ENCODE measurements at places on chromosomes 5 and 9. TPM values are rescaled to one million over a fixed set of nuclear protein-coding genes. Genes with fewer than 3 reads are reported as not detected.

DNA sequence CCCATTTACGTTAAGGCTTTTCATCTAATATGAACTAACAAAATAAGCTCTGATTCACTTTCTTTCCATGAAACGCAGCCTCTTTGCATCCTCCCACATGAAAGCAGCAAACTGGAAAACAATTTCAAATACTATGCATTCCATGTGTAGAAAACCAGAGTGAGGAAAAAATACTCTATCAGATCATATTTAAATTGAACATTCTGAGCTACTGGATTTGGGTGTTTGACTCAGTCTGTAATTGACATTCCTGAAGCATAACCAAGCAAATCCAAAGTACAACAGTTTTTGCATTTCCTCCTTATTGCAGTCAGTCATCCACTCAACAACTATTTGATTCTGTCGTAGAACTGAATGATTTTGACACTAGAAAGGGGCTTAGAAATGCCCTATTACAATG, 399.1 kb upstream of the NMUR2 start:
- no peak for DNase-seq

DNA sequence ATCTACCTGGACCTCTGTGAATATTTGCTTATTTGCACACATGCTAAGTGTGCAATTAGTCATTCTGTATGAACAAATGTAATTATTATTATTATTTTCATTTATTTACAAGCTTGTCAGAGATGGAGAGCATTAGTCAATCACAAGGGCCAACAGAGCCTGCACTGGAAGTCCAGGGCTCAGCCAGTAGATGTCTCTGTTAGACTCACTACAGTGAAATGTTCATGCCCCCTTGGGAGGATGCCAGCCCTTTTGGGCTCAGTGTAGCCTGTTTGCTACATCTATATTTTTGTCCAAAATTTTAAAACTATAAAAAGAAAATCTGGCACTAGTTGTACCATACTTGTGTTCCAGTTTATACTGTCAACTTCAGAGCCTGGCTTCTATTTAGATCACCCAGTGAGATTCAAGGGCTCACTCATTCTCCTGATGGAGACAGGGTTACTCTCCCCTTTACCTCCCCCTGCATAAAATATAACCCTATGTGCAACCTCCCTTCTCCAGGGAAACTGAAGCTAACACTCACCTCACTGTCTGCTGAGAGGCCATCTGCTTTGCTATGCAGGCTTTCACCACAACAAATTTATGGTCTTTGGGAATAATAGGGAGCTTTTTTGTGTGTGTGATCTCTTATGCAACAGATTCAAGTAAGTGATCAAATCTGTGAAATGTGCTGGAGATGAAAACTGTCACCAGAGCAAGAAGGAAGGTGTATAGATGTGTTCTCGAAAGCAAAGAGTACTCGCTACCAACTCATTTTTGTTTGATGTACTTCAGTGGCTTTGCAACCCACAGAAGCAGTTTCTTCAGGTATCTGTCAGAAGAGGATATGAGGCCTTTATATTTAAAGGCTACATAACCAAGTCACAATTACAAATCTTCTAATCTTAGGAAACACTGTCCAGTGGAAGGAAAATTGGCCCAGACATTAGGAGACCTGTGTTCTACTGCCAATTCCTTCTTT, 99.9 kb upstream of the TLE4 start:
- DNase-seq: peak; percentile 45

DNA sequence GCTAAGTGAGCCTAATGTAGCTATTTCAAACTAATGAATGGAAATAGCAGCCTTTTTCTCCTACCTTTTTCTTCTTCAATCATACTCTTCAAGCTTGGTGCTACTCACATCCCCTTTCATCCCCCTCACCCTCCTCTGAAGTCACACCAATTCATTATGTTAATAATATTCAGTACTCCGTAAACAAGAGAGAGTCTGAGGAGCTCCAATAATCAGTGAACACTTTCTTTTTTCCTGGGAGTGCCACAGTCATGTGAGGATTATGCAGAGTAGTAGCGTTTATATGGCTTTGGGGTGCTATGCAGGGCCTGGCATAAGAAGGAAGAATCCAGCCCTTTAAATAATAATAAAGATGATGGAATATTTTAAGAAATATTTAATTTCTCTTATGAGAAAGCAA, 354.3 kb upstream of the CTNND2 start:
- no peak for DNase-seq

- DNase-seq: no peak
Observed at GRCh38 chr5:57824047-57824446, 341.4 kb upstream of the ACTBL2 start.

- no peak for DNase-seq
Observed at GRCh38 chr5:73612799-73613198, 13.2 kb upstream of the ARHGEF28 start.

DNA sequence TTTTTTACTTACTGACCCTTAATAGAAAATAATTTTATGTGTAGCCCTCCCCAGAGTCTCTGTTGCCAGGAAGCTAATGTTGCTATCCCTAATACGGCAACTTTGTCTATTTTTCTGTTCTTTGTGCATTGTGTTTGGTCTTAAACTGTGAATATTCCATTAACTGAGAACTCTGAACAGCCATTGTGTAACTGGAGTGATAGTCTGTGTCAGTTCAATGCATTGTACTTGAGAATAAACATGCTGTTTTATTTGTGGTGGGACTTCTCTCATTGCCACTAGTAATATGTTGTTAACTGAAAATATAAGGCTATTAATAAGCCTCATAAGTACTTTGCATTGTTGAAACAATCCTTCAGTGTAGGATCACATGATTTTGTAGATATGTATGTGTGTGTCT, 278.3 kb upstream of the DMRT1 start:
- DNase-seq: no peak

DNA sequence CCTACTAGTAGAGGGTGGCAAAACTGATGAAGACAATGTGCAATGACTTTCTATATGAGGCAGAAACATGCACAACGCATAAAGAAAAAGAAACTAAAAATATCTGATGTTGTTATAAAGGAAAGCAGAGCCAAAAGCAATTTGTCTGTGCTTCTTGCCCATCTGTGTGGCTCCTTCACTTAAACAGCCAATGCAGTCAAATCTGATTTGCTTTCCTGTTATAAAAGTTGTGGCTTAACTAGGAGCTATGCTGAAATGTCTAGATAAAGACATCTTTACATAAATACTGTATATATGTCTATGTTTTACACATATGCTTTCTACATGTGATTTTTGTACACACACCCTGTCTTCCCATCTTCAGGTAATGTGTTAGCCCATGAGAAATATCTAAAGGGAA, 508.2 kb downstream of the CETN3 start:
- DNase-seq: no peak

DNA sequence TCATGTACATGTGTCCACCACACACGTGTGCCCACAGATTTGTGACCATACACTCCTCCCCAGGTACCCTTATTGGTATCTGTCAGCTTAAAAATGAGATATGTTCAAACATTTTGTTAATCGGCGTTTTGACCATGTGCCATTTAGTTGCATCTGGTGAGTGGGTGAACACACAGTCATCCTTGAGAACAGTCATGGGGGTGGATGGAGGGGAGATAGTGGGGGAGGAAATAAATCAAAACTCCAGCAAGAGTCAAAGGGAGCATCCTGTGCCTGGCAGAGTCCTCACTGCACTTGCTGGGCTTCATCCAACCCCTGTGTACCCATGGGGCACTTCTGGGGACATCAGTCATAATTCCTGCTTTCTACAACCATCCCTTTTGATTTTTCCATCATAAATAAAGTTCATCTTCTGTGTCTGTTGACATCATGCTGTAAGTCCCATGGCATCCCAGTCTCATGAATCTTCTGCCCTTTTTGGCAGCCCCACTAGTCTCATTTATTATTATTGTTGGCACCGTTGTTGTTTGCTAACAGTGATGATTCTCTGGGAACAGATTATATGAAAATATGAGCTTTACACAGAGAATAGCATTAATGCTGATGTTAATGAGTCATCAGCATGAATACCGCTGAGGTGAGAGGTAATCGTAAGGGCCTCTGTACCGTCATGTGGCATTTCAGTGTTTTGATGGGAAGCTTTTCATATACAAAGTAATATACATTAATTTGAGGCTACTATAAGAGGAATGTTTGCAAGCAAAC, 24.4 kb upstream of the CLK4 start:
- DNase-seq: no peak

DNA sequence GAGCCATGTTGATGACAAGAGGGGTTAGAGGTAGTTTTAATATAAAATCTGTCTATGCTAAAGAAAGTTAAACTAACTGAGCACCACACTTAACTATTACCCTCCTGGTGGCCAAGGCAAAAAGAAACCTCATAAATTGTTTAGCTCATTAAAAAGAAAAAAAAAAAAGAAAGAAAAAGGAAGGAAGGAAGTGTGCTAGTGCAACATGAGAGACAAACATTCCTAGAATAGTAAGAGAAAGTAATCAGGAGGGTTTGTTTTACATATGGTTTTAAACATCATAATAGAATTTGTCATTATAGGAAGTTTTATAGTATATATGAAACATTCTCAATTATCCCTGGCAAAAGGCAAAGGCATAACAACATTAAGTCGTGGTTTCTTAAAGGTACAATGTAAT, 152.3 kb downstream of the SNX18 start:
- no peak for DNase-seq

- DNase-seq: no peak
Observed at GRCh38 chr9:85224729-85225128, 517.0 kb downstream of the AGTPBP1 start.

GRCh38 chr9:28234894-28235277, 661.6 kb upstream of the C9orf72 start:
- DNase-seq: no peak

DNA sequence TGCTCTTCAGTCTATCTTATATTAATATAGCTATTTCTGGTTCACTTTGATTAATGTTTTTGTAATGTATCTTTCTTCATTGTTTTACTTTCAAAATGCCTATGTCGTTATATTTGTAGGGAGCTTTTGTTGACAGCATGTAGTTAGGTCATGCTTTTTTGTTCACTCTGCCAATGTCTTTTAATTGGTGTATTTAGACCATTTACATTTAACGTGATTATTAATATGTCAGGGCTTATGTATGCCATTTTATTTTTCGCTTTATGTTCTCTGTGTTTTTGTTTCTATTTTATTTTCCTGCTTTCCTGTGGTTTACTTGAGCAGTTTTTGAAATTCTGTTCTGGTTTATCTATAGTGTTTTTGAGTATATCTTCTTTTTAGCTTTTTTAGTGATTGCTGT, 10.8 kb downstream of the GARIN3 start:
- DNase-seq: no peak

DNA sequence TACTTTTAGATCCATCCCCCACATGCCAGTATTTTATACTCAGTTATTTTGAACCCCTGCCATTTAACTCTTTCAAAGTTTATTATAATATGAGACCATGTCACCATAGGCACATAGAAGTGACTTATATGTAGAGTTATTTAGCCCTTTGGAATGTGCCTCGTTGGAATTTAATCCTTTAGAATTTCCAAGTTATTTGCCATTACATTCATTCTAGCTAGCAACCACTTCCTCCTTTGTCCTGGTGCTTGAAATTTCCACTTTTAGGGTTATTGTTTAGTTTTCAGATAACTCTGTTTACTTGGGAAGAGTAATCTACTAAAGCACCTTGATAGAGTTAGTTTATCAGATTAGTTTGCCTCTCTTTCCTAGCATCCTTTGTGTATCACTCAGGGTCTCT, 82.8 kb upstream of the TLE1 start:
- no peak for DNase-seq

DNA sequence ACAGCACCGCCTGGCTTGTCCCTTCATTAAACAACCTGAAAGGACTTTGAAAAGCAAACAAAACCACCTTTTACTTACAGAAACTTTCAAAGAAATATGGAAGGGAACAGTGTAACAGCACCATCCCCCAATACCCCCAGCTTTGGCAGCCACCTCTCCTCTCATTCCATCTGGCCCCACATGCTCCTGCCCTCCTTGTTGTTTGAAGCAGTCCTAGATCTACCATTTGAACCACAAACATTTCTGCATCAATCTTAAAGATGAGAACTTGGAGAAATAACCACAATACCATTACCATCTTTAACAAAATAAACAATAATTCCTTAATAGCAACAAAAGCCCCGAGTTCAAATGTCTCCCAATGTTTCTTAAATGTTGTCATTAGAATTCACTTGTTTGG, 17.8 kb upstream of the COL15A1 start:
- no peak for DNase-seq

GRCh38 chr5:67405101-67405364, 208.4 kb upstream of the CD180 start:
- DNase-seq: no peak

GRCh38 chr5:111948092-111948841, 191.3 kb upstream of the NREP start:
- DNase-seq: no peak

- DNase-seq: no peak
Observed at GRCh38 chr5:174453690-174454089, 270.7 kb upstream of the MSX2 start.

DNA sequence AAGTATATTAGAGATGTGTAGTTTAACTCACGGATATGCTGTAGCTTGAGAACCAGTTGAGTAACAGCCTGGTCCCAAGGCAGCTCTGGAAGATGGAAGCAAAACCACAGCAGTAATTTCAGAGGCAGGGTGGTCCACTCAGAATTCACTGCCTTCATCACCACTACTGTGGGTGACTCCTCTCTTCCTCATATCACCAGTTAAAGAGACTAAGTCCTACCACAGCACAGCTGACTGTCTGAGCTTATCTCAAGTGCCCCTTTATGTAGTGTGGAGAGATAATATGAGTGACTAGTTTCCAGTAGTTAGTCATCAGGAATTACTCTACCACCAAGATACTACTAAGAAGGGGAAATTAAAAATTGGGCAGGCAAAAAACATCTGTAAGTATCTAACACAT, 1571.2 kb upstream of the C9orf72 start:
- DNase-seq: no peak

- DNase-seq: no peak
Observed at GRCh38 chr5:167802755-167803431, 488.6 kb upstream of the WWC1 start.

DNA sequence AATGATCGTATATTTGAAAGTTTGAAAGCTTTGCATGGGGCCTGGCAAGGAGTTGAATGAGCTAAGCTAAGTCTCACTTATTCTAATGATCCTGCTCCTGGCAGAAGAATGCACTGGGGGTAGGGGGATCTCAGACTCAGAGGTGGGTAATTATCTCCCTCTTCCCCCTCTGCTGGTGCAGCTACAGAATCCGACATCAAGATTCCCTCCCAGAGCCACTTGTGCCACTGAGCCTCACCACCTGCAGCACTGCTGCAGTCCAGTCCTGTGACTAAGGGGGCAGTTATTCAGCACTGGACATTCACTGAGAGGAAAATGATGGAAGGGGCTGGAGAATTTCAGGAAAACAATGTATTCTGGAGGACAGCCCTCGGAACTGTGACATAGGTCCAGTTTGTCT, 205.8 kb downstream of the DEPDC1B start:
- DNase-seq: no peak

DNA sequence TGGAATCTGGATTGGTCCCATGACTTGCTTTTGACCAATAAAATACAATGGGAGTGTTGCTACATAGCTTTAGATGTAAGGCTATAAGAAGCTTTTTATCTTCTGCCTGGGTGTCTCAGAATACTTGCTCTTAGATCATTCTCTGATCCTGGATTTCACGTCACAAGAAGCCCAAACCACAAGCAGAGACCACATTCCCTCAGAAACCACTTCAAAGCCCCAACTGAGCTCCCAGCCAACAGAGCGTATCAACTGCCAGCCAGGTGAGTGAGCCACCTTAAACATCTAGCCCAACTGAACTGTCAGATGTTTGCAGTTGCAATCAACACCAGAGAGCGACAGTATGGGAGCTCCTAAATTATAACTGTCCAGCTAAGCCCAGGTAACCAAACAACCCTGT, 687.1 kb downstream of the TLE1 start:
- DNase-seq: peak; percentile 54

Gene PGGT1B
- total RNA-seq: 37.7 TPM

Gene NUTM2G
- not detected for total RNA-seq

Gene EQTN
- not detected for total RNA-seq

Gene WNK2
- 1.7 TPM for total RNA-seq

Gene ACO1
- total RNA-seq: 15.7 TPM

Gene PCDHGA11
- not detected for total RNA-seq
